Heart left ventricle (tissue), 16 donors: ENCODE measurements at places on chromosomes 11 and 22. TPM values are rescaled to one million over a fixed set of nuclear protein-coding genes. Genes with fewer than 3 reads are reported as not detected.

MUC5AC gene
- not detected for polyA plus RNA-seq

ATG13 gene
- polyA plus RNA-seq, result 26.7 TPM

HTR3A gene
- polyA plus RNA-seq, result 0.15 TPM

MMP12 gene
- polyA plus RNA-seq, result not detected

C11orf86 gene
- not detected for polyA plus RNA-seq
